OCI-M1 (cell line): ENCODE measurements at places on chromosomes 7 and 10.

- DNase-seq, result no peak
Measured at GRCh38 chr7:95584769-95585425, 11.4 kb downstream of the PDK4 start.

DNA sequence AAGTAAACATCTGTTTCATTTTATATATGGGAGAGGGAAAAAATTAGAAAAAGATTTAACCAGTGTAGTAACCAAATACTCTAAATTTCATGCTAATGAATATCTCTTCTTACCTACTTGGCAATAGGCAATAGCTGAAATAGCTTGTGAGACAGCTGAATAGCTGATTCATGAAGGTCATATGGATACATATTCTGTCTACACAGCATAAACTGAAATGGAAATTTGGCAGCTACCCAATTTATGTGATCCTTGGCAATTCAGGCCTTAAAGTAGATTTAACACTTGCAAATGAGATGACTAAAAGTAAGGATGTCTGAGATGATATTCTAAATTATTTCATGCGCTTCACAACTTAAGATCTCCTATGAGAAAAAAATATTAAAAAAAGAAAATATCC, 261.2 kb upstream of the SEMA3A start:
- peak; percentile 42 for DNase-seq

GRCh38 chr7:43694399-43694748, 34.9 kb downstream of the COA1 start:
- DNase-seq, result no peak

GRCh38 chr7:140726281-140726680, 29.8 kb downstream of the NDUFB2 start:
- peak; percentile 8 for DNase-seq

DNA sequence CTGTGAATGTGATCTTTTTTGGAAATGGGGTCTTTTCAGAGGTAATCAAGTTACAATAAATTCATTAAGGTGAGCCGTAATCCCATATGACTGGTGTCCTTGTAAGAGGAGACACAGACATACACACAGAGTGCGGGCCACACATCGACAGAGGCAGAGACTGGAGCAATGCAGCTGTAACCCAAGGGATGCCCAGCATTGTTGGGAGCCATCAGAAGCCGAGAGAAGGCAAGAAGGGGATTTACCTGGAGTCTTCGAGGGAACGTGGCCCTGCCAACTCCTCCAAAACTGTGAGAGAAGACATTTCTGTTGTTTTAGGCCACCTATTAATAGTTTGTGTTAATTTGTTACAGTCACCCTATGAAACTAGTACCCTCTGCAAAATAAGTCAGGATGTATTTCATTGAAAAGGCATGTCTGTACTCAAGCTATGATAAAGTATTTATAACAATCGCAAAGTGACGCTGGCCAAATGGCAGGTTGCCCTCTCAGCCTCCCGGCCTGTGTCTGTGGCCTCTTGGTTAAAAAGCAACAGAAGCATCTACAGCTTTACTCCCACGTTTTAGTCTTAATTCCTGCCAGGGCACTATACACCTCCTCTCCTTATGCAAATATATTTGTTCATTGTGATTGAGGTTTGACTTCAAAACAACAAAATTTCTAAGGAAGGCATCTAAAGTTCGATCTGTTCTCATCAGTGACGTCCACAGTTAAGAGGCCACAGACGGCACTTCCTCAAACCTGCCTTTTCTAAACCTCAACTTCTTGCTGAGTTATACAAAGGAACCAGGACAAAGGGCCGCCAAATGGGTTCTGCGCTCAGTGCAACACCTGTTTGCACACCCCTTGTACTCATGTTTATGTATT, 46.8 kb downstream of the HIPK2 start:
- no peak for DNase-seq

- DNase-seq, result no peak
Measured at GRCh38 chr7:37675749-37676148, 7.8 kb upstream of the GPR141 start.

DNA sequence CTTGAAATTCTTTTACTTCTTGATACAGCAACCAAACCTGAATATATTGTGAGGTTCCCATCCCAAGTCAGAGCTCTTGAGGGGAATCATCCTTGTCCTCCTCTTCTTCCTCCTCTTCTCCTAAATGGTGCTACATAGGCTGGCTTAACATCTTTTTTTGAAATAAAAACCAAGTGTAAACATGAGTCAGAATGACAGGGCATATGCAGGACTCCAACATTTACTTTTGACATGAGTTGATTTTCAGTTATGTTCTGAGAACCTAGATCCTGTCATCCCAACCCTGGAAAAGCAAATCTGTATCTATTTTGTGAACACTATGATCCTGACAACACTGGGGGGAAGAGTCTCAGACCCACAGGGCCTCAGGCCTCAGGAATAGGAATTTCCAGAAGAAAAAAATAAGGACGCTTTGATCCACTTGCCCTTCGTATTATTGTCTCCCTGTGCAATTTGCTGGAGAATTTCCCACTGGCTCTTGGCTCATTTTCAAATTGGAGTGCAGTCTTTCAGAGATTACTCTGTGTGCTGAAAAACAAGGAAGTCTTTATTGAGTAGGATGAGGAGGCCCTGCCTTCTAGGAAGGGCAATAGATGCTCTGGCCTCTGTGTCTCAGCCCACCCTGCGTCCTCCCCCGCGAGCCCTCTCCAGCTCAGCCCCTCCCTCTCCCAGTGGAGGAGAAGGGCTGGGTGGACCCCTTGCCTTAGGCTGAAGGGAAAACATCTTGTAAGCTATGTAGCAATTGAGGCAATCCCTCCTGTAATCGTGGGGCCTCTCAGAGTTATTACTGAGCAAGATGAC, 121.6 kb downstream of the CREB5 start:
- no peak for DNase-seq

DNA sequence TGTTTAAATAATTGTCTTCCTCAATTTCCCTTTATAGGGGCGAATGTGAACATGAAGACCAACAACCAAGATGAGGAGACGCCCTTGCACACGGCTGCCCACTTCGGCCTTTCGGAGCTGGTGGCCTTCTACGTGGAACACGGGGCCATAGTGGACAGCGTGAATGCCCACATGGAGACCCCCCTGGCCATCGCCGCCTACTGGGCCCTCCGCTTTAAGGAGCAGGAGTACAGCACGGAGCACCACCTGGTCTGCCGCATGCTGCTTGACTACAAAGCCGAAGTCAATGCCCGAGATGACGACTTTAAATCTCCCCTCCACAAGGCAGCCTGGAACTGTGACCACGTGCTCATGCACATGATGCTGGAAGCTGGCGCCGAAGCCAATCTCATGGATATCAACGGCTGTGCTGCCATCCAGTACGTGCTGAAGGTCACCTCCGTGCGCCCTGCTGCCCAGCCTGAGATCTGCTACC, 42.1 kb downstream of the ASB4 start:
- DNase-seq, result no peak
